ENCODE measurements at places on chromosomes 4 and X. TPM values are rescaled to one million over a fixed set of nuclear protein-coding genes. Genes with fewer than 3 reads are reported as not detected.

DNA sequence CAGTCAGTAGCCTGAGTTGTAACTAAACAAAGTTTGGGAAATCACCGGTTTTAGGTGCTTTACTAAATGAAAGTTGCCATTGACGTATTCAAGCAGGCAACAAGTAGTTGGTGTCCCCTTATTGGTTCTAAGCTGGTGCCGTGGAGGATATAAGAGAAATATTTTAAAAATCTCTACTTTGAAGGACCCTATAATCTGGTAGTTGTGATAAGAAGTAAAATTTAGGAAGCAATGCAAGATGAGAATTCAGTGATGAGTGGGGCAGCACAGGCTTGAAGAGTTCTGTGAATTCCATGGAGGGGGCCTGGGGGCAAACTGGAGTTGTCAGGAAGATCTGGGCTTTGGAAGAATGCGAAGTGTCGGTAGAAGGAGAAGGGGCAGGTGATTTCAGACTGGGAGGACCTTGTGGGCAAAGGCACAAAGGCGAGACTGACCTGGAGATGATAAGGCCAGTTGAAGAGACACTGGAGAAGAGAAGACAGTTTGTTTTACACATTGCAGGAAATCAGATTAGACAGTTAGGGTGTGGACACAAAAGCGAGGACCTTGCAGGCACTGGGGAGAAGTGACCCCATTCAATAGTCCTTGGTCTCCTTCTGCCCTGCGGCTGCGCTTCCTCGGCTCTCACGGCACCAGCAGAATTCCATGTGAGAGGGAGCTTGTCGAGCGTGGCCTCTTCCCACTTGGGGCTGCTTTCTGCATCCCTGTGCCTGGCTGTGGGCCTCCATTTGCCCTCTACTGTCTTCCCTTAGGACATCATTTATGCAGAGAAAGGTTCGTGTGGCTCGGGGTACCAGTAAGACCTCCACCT is 1.3 kb downstream of the RHOH start:
- no peak for DNase-seq

DNA sequence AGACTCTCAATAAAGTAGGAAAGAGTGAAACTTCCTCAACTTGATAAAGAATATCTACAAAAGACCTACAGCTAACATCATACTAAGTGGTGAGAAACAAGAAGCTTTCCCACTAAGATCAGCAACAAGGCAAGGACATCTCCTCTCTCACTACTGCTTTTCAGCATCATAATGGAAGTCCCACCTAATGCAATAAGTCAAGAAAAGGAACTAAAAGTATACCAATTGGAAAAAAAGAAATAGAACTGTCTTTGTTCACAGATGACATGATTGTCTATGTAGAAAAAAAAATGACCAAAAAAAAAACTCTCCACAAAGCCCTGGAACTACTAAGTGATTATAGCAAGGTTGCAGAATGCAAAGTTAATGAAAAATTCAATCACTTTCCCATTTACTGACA is 25.1 kb upstream of the SH3RF1 start:
- no peak for DNase-seq

GRCh38 chr4:61445374-61446063 is 245.4 kb downstream of the ADGRL3 start:
- no peak for DNase-seq

DNA sequence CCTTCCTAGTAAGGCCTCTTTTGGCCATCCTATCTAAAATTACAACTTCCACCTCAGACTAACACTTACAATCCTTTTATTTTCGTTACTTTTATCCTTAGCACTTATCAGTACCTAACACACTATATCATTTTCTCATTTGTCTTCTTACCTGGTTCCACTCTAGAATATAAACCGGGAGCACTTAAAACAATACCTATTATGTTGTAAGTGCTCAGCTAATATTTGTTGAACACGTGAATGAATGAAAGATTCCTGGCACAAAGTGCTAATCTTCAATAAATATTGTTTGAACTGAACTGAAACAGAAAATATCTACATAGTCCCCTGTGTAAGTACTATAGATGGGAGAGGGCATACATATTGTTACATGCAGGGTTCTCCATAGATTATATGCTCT is 14.4 kb downstream of the MGARP start:
- DNase-seq, result no peak

- DNase-seq, result no peak
Observed at GRCh38 chr4:181798536-181798935, 444.7 kb upstream of the TENM3 start.

DNA sequence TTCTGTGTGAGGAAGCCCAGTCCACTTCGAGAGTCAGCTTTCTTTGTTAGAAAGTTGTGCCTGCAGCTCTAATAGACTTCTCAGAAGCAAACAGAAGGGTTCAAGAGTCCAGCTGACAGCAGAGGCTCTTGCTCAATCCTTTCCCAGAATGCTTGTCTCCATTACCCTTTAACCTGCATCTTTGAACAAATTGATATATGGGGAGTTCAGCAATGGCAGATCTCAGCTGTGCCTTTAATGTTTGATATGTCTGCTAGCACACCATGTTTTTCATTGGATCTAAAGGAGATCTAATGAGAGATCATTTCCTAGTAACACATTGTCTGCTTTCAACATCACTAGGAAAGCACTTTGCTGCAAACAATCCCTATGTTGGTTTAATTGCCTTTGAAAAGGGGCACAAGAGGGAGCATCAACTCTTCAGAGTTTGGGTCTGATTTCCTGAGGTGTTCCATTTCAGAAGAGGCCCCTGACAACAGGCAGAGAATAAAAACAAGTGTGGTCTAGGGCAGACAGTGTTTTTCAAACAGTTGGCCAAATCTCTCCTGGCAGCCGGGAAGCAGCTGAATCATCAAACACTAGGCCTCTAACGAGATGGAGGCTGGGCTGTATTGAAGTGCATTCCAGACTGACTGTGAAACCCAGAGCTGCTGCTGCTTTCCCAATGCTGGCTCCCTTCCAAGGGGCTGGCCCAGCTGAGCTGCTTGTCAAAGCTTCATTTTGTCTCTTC is 55.5 kb downstream of the LUZP4 start:
- DNase-seq, result no peak

- no peak for DNase-seq
Observed at GRCh38 chrX:12526306-12526705, 264.9 kb upstream of the PRPS2 start.

DNA sequence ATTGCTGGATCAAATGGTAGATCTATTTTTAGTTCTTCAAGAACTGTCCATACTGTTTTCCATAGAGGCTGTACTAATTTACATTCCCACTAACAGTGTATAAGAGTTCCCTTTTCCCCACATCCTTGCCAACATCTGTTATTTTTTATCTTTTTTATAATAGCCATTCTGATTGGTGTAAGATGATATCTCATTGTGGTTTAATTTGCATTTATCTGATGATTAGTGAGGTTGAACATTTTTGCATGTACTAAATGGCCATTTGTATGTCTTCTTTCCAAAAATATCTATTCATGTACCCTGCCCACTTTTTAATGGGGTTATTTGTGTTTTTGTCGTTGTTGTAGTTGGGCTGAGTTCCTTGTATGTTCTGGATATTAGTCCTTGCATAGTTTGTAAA is 35.4 kb upstream of the PRKG2 start:
- DNase-seq, result no peak

DNA sequence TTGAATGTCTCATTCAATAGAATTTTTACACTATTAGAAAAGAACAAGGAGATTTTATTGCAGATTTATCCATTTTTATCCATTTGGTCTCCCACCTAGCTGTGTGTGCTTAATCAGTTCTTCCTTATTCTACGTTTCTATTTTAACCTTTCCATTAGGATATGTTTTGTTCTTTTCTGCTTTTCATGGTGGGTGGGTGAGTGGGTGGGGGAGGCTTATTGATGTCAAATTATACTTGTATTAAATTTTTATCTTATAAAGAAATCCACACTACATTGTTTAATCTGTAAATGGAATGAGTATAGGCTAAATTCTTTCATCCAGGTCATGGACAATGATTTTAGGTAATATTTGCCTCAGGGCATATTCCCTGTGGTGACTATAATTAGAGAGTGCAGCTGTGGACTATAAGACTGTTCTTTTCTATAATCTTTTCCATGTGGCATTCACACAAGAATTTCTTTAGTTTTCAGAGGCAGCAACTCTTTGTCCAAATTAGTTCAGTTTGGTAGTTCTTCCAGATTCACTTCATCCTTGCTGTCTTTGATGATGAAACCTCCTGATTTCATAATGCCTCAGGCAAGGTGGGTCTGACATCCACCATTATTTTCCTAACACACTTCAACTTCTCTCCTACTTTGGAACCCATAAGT is 2451.8 kb downstream of the PCDH7 start:
- DNase-seq, result no peak

DNA sequence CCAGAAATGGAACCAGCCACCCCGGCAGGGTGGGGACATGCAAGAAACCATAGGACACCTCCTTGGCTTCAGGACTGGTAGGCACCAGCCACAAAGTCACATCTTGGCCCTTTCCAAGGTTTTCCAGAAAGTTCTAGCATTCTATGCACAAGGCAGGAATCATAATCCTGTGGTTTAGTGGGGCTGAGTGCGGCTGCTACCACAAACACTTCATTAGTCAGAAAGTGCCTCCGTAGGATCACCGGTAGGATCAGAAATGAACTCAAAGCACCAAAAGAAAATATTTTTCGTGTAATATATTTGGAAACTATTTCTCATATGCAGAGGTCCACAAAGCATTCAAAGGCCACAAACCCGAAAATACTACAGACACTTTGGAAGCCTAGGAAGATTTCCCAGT is 191.7 kb downstream of the PTTG2 start:
- DNase-seq, result no peak

- no peak for DNase-seq
Observed at GRCh38 chr4:135201081-135201480, 999.5 kb upstream of the PABPC4L start.

DNA sequence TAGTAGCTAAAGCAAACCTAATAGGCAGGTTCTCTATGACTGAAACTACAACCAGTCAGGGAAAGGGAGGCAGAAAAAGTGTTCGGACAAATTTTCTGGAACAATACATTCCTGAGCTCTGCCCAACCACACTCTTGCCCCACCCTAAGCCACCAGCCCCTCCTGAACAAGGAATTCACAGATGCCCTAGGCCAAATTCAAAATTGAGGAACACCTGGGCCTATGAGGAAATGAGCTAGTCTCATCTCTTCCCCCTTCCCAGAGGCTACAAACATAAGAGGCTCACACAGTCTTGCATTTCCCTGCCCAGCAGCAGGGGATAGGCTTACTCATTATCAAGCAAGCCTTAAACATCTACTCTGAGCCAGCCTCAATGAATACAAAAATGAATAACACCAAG is 284.7 kb downstream of the ZNF674 start:
- DNase-seq, result no peak

GRCh38 chr4:1004557-1005485 is 6.6 kb upstream of the FGFRL1 start:
- no peak for DNase-seq

DNA sequence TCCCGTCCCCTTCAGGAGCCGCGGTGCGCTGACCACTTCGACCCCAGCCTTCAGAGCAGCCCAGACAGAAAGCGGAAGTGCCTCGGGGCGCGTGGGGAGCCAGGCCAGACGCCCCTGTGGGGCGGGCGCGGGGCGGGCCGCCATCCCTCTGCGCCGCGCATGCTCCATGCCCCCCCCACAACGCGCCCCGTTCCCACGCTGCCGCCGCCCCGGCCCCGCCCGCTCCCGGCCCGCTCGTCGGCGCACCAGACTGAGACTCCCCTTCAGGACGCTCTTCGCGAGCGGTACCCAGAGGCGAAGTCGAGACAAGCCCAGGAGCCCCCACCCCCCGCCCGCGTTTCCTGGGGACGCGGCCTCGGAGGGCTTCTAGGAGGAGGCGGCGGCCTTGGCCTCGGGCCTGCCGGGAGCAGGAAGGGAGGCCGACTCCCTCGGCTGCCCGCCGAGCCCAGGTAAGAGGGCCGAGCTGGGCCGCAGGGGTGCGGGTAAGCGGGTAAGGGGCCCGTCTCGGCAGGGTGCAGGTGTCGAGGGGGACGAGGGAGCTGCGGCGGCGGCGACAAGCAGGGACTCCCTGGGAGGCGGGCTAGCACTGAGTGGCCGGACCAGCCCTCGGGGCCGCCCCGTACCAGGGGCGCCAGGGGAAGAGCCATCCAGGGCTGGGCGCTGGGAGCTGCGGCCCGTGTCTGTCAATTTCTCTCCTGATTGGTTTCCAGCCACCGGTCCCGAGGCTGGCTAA is at the start of gene ZFP92:
Gene ZFP92, plus strand, starts transcription at position 218 of the 733 bp plus-strand sequence. CDS start 6,851 bp downstream, outside the sequence.
- DNase-seq, result no peak

- DNase-seq, result no peak
Observed at GRCh38 chrX:101749436-101749835, 89.8 kb upstream of the ARMCX2 start.

- no peak for DNase-seq
Observed at GRCh38 chr4:137674066-137674465, 141.8 kb upstream of the PCDH18 start.

- DNase-seq, result no peak
Observed at GRCh38 chrX:142076633-142077032, 128.5 kb downstream of the MAGEC2 start.

The EGF gene
- not detected for total RNA-seq

The PLAC8 gene
- 37.4 TPM for total RNA-seq

The UGT2B17 gene
- not detected for total RNA-seq

The CT45A1 gene
- not detected for total RNA-seq

The OTOP1 gene
- not detected for total RNA-seq
